Hepatic stellate cell (primary cell): ENCODE measurements at places on chromosomes 16 and 17.

DNA sequence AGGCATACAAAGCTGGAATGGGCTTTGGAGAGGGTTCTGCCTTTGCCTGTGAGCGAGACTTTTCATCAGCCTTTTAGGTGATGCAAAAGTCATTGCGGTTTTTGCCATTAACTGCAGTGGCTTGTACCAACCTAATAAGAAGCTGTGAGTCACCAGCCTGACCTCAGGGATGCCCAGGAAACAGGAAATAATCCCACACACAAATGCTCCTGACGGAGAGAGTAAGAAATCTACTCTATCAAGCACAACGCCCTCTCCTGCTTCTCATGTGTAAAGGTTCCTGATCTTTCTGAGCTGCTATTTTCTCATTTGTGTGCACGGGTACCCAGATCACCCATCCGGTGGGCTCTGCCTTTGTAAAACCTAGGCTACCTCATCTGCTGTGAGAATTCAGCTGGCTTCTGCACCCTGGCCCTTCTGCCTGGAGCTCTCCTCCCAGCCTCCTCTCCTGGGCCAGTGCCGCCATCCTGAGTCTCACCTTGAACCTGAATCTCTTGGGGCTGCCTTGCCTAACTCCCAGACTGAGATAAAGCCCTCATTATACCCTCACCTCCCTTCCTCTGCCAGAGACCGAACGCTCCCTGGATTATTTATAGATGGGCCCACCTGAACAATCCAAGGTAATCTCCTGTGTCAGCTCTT lies 299.7 kb downstream of the C16orf95 start:
- DNase-seq: peak; percentile 82

DNA sequence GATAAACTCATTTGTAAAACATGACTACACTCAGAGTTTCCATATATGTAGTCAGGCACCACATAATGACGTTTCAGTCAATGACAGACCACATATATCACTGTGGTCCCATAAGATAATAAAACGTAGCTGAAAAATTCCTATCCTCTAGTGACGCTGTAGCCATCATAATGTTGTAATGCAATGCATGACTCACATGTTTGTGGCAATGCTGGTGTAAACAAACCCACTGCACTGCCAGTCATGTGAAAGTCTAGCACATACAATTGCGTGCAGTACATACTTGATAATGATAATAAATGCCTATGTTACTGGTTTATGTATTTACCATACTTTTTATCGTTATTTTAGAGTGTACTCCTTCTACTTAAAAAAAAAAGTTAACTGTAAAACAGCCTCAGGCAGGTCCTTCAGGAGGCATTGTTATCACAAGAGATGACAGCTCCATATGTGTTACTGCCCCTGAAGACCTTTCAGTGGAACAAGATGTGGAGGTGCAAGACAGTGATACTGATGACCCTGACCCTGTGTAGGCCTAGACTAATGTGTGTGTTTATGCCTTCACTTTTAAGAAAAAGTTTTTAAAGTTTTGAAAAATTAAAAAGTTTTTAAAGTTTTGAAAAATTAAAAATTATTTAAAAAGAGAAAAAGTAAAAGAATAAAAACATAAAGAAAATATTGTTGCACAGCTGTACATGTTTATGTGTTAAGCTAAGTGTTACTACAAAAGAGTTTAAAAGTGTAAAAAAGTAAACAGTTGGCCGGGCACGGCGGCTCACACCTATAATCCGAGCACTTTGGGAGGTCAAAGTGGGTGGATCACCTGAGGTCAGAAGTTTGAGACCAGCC lies 9.0 kb downstream of the STAT5B start:
- DNase-seq: no peak

DNA sequence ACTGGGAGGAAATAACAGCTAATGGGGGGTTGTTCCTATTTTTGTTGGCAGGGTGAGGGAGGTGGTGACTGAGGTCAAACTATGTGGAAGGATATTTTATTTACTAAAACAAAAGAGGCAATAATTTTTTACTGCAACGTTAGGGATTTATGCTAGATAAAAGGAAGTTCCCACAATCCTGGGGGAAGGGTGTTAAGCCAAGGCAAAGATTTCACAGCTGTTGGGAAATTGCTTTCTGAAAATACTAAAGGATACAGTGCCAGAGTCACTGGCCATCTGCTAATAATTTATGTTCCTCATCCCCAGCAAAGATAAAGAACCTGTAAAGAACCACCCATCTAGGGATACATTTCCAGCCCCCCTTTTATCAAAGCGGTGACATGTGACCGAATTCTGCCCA lies 756.0 kb upstream of the RBFOX1 start:
- no peak for DNase-seq

GRCh38 chr16:86251682-86252081 lies 258.6 kb upstream of the FOXF1 start:
- DNase-seq: no peak

GRCh38 chr17:82458179-82458884 lies at the start of gene NARF:
Gene NARF (plus strand): TSS chr17:82458741. CDS start chr17:82458804, 63 bp downstream.
- DNase-seq: peak; percentile 100

GRCh38 chr17:55765472-55765871 lies 14.6 kb downstream of the PCTP start:
- no peak for DNase-seq

- no peak for DNase-seq
These were observed 817.6 kb upstream of the CDH8 start for GRCh38 chr16:62853887-62854286.

DNA sequence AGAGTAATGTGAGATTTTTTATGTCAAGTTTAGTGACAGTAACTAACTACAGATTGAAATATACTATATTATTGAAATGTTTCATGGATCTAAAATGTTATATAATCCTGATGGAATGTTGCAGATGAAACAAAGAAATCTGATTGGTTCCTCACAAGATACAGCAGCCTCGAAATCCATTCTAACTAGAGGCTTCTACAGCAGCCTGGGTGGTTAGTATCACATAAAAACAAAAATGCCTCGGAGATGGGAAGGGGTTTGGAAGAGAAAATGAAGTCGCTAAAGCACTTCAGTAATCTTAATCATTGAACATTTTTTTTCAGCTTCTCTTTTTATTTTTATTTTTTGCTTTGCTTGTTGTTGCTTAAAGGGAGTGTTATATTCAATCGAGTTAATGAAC lies 75.2 kb downstream of the TANC2 start:
- no peak for DNase-seq

GRCh38 chr17:72506773-72507172 lies 386.0 kb downstream of the SOX9 start:
- no peak for DNase-seq

DNA sequence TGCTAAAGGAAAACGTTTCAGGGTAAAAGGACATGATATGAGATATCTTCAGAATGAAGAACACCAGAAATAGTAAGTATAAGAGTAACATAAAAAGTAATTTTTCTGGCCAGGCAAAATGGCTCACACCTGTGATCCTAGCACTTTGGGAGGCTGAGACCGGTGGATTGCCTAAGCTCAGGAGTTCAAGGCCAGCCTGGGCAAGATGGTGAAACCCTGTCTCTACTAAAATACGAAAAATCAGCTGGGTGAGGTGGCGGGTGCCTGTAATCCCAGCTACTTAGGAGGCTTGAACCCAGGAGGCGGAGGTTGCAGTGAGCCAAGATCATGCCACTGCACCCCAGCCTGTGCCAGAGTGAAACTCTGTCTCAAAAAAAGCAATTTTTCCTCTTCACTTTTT lies 56.6 kb upstream of the NFAT5 start:
- no peak for DNase-seq

DNA sequence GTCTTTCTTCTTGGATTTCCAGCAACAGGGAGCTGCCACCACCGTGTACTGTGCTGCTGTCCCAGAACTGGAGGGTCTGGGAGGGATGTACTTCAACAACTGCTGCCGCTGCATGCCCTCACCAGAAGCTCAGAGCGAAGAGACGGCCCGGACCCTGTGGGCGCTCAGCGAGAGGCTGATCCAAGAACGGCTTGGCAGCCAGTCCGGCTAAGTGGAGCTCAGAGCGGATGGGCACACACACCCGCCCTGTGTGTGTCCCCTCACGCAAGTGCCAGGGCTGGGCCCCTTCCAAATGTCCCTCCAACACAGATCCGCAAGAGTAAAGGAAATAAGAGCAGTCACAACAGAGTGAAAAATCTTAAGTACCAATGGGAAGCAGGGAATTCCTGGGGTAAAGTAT lies 389.0 kb downstream of the MAF start:
- DNase-seq: no peak

DNA sequence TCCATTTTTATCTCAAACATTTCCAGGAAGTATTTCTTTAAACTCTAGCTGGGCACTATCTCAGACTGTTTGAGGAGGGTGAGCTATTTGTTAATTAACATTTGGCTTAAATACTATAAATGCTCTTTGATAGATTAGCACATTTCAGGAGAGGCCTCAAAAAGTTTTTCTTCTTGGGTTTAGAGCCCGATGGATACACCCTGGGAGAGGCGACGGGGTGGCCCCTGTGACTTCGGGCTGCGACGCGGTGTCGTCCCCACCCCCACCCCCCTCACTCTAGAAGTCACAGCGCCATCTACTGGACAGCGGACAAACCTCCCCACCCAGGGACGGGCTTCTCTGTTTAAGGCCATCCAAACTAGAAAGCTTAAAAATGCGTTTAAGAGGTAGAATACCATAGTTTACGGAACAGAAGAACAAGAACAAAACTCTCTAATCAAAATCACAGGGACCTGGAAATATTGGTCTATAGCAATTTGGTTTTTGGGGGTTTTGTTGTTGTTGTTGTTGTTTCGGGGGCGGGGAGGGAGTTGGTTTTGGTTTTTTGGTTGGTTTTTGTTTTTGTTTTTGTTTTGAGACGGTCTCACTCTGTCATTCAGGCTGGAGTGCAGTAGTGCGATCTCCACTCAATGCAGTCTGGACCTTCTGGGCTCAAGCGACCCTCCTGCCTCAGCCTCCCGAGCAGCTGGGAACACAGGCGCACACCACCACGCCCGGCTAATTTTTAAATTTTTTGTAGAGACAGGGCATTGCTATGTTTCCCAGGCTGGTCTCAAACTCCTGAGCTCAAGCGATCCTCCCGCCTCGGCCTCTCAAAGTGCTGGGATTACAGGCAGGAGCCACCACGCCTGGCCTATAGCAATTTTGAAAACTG lies 254.4 kb downstream of the C16orf95 start:
- DNase-seq: peak; percentile 95

DNA sequence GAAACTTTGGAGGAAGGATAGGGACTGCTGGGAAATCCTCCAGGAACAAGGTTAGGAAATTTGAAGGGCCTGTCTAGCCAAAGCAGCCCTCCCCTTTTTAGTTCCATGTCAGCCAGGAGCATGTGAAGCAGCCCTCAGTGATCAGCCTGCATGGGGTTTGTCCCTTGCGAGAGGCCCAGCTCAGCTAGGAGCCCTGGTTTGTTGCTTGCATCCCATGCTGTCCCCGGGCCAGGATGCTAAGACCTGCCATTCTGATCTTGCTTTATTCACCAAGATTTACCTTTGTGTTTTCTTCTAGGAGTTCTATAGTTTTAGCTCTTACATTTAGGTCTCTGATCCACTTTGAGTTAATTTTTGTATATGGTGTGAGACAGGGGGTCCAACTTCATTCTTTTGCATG lies 27.6 kb downstream of the CLUAP1 start:
- DNase-seq: no peak

- DNase-seq: no peak
These were observed 183.8 kb upstream of the CHMP6 start for GRCh38 chr17:80807882-80808281.

- no peak for DNase-seq
These were observed 6.5 kb downstream of the NFATC3 start for GRCh38 chr16:68091380-68092261.

DNA sequence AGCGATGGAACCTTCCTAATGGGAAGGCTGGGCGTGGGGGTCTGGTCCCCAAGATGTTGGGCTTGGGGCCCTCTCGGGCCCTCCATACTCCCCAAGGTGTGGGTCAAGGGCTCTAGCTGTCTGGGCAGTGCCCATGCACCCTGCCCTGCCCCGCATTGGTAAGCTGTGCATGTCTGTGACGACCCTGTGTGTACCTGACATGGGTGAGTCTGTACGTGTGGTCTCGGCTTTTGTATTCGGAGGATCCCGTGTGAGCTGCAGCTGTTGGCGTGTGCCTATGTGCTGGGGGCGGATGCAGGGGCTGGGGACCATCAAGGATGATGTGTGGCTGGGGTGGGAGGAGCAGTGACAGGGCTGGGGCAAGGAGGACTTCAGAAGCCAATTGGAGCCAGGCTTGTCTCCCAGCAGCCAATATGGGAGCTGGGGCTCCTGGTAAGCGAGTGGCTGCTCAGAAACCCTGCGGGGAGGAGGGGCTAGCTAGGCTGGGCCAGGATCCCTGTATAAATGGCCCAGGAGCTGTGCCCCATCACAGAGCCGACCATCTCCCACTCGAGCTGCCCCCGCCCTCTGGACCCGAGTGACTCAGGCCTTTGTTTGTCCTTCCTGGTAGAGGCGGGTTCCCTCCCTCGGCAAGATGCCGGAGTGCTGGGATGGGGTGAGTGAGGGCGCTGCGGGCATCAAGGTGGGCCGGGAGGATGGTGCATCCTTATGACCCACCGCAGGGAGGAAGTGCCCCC lies at the start of gene NDRG4:
Gene NDRG4 (plus strand): TSS at position 529 of the 737 bp plus-strand sequence. CDS start 106 bp downstream, at position 635.
- DNase-seq: peak; percentile 62

DNA sequence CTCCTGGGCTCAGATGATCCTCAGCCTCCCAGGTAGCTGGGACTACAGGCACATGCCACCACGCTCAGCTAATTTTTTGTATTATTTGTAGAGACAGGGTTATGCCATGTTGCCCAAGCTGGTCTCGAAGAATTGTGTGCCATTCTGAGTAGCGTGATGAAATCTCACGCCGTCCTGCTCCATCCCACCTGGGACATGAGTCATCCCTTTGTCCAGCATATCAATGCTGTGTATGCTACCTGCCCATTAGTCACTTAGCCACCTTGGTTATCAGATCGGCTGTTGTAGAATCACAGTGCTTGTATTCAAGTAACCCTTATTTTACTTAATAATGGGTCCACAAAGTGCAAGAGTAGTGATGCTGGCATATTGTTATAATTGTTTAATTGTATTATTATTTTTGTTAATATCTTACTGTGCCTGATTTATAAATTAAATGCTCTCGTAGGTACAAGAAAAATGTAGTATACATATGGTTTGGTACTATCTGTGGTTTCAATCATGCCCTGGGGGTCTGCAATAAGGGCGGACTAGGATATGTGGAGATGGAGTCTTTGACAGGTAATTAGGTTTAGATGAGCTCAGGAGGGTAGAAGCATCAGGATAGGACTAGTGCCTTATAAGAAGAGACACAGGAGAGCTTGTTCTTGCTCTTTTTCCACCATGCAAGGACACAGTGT lies 26.6 kb upstream of the SLC13A2 start:
- no peak for DNase-seq

- DNase-seq: no peak
These were observed 20.2 kb upstream of the OR3A1 start for GRCh38 chr17:3318336-3318735.

- no peak for DNase-seq
These were observed 136.5 kb downstream of the FTO start for GRCh38 chr16:53840456-53840855.

- no peak for DNase-seq
These were observed 727 bp downstream of the CORO7 start for GRCh38 chr16:4415538-4416199.

DNA sequence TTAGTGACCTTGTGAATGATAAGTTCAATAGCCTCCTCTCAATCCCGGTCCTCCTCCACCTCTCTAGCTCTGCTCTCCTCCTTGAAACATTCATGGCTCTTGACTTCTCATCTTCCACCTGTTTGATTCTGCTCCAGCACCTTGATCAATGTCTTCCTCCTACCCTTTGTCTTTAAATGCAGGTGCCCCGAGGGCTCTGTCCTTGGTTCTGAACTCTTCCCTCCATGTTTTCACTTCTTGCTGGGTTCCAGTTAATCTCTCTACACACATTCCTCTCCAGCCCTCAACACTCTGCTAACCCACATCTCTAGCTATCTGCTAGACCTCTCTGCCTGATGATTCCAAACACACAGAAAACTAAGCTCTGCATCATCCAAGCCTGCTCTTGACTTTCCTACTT lies 13.4 kb downstream of the CD300E start:
- no peak for DNase-seq

GRCh38 chr16:51888534-51888933 lies 658.4 kb downstream of the TOX3 start:
- no peak for DNase-seq
